ENCODE measurements at places on chromosomes 12 and 14. TPM values are rescaled to one million over a fixed set of nuclear protein-coding genes. Genes with fewer than 3 reads are reported as not detected.

ALX1 gene
- total RNA-seq, result 0.26 TPM

HOXC6 gene
- total RNA-seq, result 2.3 TPM

CCDC184 gene
- 5.6 TPM for total RNA-seq

DPF3 gene
- 2.0 TPM for total RNA-seq

OR11H12 gene
- total RNA-seq, result not detected

KRT3 gene
- total RNA-seq, result not detected

IL31 gene
- not detected for total RNA-seq

ASCL1 gene
- total RNA-seq, result not detected

TEX52 gene
- not detected for total RNA-seq

RNASE7 gene
- 0.94 TPM for total RNA-seq

DIP2B gene
- 27.0 TPM for total RNA-seq

BIN2 gene
- total RNA-seq, result 5.0 TPM

TCL1B gene
- not detected for total RNA-seq

IGF1 gene
- total RNA-seq, result 9.2 TPM

KIF26A gene
- 6.1 TPM for total RNA-seq

FAM216A gene
- total RNA-seq, result 4.2 TPM

SLC38A6 gene
- 18.3 TPM for total RNA-seq

CLEC4E gene
- 0.52 TPM for total RNA-seq

MDGA2 gene
- total RNA-seq, result not detected

AHSA1 gene
- total RNA-seq, result 131 TPM

MAGOHB gene
- 28.3 TPM for total RNA-seq

CEBPE gene
- not detected for total RNA-seq

ASB2 gene
- 35.1 TPM for total RNA-seq

DPPA3 gene
- not detected for total RNA-seq

CCDC38 gene
- total RNA-seq, result not detected

CLEC1B gene
- not detected for total RNA-seq

CMA1 gene
- 2.2 TPM for total RNA-seq

PIWIL1 gene
- not detected for total RNA-seq

NFYB gene
- 26.8 TPM for total RNA-seq

RDH5 gene
- 5.8 TPM for total RNA-seq

RFX4 gene
- not detected for total RNA-seq

DPY19L2 gene
- total RNA-seq, result 28.9 TPM

DCN gene
- 540 TPM for total RNA-seq

LRFN5 gene
- 12.6 TPM for total RNA-seq

C1QL4 gene
- total RNA-seq, result not detected

RPGRIP1 gene
- total RNA-seq, result 0.49 TPM

BCL2L14 gene
- 17.4 TPM for total RNA-seq

TBPL2 gene
- not detected for total RNA-seq

CCND2 gene
- 108 TPM for total RNA-seq

FOXN4 gene
- not detected for total RNA-seq

MYL2 gene
- 6.2 TPM for total RNA-seq

TNS2 gene
- total RNA-seq, result 198 TPM

KLRC2 gene
- total RNA-seq, result 3.1 TPM
